ENCODE measurements at places on chromosomes 16 and 17.

GRCh38 chr17:64742326-64742725 is 80.2 kb upstream of the SMURF2 start:
- DNase-seq: no peak

GRCh38 chr16:49353680-49354079 is 19.9 kb upstream of the C16orf78 start:
- no peak for DNase-seq

- DNase-seq: no peak
Measured at GRCh38 chr17:73356561-73357170, 44.9 kb upstream of the CDC42EP4 start.

DNA sequence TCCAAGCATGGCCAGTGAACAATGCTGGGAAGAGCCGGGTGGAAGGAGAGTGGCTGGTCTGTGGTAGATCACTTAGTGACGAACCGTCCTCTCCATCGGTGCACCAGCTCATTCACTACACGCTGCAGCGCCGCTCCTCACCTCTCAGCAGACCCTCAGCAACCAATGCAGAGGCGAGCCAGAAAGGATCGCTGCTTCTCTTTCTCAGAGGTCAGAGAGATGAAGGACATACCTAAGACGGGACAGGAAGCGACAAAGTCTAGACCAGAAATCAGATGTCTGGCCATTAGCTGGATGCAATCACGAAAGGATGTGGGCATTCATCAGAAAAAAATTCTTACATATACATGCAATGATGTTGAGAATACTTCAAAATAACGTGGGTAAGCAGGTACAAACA is 26.9 kb downstream of the NSMCE1 start:
- DNase-seq: no peak

GRCh38 chr16:6038941-6039645 is 941.5 kb upstream of the EEF2KMT start:
- no peak for DNase-seq

- no peak for DNase-seq
Measured at GRCh38 chr17:75694536-75694935, 26.7 kb upstream of the ITGB4 start.

DNA sequence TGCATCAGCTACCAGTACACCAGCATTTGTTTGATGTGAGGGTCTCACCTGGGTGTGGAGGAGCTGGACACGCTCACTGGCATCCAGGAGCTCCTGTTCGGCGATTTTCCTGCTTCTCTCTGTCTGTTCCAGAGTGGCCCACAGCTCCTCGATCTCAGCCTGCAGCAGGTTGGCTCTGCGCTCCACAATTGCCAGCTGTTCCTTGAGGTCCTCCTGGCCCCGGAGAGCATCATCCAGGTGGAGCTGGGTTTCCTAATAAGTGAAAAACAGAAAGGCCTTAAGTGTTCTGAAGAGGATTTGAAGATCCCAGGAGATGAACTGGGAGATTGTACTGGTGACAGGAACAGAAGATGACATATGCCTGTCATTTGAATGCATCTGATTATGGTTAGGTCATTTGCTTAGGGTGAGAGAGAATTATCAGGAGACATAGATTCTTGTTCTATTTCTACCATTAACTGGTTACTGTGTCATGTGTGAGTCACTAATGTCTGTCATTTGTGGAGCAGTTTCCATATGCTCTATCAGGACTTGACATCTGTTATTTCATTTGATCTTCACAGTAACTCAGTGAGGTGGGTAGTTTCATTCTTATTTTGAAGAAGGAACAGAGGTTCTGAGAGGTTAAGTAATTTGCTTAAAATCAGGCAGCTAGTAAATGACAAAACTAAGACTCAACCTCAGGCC is 21.5 kb upstream of the MYH13 start:
- no peak for DNase-seq

DNA sequence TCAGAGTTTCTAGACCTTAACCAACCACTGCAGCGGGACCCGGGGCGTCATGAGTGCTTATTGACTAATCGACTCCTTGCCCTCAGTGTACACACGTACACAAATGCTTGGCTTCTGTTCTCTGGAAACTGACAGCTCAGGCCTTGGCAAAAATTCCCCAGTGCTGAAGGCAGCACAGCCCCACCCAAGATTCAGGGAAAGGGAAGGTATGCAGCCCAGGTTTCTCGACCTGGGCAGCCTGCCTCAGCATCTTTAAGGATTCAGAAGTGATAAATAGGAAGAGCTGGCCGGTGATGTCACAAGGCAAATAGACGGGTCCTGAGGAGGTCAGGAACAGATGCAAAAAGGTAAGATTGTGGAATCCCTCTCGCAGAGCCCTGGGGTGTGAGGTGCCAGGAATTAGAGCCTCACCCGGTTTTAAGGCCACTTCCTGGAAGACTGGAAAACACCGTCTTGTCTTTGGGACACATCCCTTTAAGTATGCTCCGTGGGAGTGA is 9.0 kb upstream of the CDH3 start:
- DNase-seq: no peak

GRCh38 chr17:79019632-79020584 is 4.1 kb upstream of the C1QTNF1 start:
- DNase-seq: peak; percentile 49

GRCh38 chr17:73833775-73834488 is 189.7 kb upstream of the SDK2 start:
- no peak for DNase-seq

DNA sequence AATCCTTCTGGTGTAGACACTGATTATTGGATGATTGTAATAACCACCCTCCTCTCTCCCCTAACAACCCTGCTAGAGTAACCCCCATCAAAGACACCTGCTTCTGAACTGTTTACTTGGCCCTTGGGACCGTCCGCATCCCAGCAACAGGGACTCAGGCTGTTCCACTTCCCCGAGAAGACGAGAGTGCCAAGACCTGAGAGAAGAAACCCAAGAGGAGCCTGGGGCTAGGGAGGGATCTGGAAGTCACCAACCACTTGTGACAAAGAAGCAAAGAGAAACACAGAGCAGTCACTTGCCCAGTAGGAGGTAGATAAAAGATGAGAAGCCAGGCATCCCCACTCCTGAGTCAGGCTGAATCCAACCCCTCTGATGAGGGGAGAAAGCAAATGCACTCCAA is 84.3 kb downstream of the CDH11 start:
- no peak for DNase-seq

GRCh38 chr17:61645920-61646319 is 54.9 kb upstream of the NACA2 start:
- DNase-seq: no peak

DNA sequence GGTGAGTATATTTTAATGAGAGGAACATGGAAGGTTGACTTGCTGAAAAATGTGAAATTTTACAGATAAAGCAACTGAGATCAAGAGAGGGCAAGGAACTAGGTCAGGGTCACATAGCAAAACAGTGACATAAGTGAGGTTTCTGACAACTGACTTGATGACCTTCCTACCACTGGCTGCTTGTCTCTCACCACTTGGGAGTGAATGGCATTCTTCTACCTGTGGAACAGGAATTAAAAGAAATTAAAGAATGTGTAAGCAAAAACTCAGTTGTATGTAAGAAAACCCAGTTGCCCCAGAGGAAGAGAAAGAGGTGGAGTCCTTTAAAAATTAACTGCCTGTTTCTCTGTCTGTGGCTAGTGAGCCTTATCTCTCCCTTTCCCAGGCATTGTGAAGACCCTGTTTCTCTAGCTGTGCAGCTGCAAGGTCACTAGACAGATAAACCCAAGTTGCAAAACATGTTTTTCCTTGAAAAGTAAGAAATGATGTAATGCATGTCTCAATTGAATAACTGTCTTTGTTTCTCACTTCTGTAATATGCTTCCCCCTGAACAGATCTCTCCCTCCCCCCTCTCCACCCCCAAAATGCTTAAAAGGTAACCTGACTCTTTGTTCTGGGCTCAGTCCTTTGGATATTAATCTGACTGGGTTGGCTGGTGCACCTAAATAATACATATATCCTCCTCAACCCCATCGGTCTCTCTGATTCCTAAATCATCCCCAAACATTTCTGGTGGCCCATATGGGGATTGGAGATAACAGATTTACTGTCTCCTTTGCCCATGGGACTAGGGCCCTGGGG is 23.4 kb downstream of the ACSM1 start:
- no peak for DNase-seq

GRCh38 chr17:82583720-82584234 is 64.2 kb downstream of the FOXK2 start:
- no peak for DNase-seq

DNA sequence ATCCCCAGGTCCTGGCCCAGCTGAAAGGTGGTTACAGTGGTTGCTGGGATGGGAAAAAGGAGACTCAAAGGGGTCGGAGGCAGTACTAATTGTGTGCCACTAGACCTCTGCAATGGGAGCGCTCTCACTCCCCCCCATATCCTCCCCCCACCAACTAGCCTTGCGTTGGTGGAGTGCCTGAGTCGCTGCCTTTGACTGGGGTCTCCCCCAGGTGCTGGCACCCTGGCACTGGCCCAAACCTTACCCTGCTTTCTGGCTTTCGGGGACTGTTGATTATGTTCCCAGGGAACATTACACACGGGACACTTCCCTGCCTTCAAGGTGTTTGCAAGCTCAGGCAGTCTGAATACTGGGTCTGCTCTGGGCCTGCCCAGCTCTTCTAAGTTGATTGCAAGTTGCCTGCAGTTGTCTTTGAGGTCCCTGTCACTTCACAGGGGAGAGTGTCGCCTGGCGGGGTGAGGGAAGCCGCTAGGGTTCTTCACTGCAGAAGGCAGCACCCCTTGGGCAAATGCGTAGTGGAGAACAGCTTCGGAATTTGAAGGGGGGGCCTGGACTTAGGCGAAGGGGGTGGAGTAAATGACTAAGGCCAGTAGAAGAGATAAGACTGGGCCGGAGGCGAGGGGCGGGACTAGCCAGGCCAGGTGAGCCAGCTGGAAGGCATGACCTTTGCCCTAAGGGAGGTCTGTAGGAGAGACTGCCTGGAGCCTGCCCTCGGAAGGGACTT is 98.0 kb downstream of the RAB11FIP4 start:
- no peak for DNase-seq

DNA sequence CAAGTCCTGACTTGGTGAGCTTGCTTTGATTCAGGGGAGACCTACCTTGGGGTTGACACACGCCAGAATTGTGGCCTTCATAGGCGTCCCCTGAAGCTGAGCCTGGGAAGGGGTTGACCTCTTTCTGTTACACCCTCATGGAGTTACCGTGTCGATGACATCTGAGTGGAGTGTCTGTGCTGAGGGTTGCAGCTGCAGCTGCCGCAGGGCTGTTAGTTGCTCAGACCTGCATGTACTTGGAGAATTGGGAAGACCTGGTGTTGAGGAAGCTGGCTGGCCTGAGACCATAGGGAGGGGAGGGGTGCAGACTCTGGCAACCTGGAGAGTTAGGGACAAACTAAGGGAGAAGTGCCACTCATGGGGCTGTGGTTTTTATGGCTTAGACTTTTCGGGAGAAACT is 9.6 kb downstream of the GSE1 start:
- DNase-seq: no peak

DNA sequence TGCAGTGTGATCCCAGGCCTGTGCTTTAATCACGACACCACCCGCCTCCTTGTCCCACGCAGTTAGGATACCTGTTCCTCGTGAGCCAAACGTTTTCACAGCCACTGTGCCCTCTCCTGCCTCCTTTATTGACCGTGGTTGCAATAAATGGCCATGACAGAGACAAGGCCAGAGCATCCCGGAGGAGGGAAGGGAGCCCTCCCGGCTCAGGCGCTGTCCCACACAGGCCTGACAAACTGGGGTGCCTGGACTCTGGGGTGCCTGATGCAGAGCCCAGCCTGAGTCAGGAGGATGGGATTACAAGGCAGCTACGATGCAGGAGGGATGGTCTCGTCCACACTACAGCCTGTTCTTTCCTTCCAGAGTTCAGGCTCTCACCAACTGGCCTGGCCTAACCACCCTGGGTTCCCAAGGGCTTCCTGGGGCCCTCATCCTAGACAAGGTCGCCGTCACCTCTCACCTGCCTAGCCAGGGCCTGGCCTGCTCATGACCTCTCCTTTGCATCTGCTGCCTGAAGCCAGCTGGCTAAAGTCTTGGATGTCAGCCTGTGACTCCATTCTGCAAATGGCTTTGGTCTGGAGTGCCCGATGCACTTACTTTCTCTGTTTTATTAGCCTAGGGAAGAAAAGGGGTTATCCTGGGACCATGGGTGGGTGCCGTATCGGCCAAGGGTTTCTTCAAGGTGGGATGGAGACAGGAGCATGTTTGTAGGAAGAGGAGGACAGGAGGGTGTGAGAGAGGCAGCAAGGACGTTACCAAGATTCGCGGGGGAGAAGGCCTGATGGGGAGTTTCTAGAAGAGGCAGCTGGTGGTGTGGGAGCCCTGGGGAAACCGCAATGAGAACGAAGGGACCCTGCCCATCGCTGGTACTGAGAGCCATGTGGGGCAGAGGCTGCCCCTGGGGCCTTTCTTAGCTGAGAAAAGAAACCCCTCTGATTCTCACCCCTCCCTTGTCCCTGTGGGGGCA is 234.3 kb upstream of the TNRC6C start:
- DNase-seq: no peak

- DNase-seq: no peak
Measured at GRCh38 chr17:17987901-17988300, 15.2 kb downstream of the DRC3 start.

- peak; percentile 92 for DNase-seq
Measured at GRCh38 chr17:38557836-38558727, 47.7 kb downstream of the SRCIN1 start.

DNA sequence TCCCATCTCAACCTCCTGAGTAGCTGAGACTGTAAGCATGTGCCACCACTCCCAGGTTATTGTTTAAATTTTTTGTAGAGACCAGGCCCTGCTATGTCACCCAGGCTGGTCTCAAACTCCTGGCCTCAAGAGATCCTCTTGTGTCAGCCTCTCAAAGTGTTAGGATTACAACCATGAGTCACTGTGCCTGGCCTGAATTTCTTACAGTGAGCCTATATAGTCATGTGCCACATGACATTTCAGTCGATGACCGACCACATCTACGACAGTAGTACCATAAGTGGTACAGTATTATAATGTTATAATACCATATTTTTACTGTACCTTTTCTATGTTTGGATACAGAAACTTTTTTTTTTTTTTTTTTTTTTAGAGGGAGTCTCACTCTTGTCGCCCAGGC is 195.3 kb downstream of the STX8 start:
- no peak for DNase-seq

DNA sequence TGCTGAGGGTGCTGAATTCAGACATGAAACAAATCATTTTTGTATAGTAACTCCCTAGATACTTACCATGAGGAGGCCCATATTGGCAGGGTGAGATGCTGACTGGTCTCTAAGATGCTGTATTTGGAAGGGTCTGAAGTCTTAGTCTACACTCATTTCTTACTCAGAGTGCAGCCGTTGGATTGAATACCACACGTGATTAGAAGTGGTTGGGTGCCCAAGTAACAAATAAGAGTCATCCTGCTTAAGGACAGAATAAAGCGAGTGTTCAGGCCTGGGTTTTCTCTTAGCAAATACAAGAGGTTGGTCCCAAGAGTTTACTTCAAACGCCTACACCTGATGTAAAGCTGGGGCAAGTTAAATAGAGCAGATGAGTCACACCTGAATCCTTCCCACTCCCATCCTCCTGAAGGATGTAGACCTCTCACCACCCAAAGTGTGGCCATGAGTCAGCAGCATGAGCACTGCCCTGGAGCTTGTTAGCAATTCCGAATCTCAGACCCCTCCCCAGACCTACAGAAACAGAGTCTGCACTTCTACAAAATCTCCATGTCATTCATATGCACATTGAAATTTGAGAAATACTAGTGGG is 284.6 kb upstream of the CDH5 start:
- DNase-seq: no peak

Data from activated naive CD8-positive, alpha-beta T cell treated with anti-CD3 and anti-CD28 coated beads, Interleukin-2, amount 50 U/mL, for 24 hours (primary cell).